CD8-positive, alpha-beta memory T cell (primary cell): ENCODE measurements at places on chromosomes 12 and 14.

GRCh38 chr12:104605685-104606084 lies 148.9 kb downstream of the CHST11 start:
- DNase-seq, result no peak

- DNase-seq, result no peak
These were observed 92.7 kb downstream of the MED13L start for GRCh38 chr12:116184763-116185162.

DNA sequence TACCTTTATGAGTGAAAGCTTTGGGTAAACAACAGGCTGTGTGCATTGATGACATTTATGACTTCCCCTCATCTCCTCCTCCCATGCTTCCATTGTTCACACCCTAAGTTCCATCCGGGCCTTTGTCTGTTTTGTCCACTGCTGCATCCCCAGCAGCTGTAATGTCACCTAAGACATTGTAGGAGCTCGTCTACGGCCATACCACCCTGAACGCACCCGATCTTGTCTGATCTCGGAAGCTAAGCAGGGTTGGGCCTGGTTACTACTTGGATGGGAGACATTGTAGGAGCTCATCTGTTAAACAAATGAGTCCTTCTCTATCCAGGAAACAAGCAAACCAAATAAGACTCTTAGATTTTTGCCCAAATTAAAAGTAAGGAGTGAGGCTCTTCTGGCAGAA lies 40.4 kb upstream of the SYCP3 start:
- DNase-seq, result no peak

DNA sequence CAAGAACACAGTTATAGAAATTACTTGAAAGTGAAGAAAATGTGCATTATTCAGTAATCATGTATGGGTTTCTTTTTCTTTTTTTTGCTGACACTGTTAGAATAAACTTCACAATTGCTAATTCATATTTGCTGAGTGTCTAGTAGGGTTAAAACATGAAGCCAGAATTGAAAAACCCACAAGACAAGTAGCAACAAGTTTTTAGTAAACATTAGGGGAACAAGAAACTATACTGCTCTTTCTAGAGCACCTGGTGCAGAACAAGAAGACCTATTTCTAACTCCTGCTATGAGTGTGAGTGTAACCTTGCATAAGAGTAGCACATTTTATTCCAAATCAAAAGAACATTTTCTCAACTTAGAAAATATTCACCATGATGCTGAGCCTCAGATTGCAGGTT lies 83.2 kb downstream of the ITPR2 start:
- DNase-seq, result no peak

DNA sequence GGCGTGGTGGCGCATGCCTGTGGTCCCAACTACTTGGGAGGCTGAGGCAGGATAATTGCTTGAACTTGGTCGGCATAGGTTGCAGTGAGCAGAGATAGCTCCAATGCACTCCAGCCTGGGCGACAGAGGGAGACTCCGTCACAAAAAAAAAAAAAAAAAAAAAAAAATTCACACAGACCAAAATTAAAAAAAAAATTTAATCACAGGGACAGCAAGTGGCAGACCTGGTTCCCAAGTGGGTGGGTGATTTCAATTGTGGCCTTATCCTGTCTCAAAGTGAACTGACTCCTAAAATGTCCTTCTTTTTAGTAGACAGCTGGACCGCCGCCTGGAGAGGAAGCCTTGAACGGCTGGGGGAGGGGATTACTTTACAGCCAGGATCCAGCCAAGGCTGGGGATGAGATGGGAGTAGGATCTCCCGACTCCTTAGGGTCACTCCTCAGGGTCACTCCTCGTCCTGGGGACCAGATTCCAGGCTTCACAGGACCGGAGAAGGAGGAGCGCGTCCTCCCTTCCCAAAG lies 1.5 kb upstream of the KCNH3 start:
- no peak for DNase-seq

- no peak for DNase-seq
These were observed 48.5 kb downstream of the CDC42BPB start for GRCh38 chr14:103008768-103009357.

DNA sequence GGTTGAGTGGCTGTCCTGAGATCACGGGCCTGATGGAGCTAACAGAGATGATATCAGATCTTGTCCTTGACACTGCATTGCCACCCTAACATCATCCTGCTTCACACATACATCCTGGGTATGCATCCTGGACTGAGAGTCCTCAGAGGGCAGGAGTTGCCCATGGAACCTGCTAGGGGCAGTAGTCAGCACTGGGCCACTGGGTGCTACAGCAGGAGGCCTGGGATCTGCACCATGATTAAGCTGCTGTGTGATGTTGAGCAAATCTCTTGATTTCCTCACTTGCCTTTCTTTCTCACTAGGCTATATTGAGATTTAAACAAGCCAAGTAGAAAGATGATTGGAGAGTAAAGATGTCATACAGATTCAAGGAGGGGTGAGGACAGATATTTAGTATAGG lies 22.1 kb upstream of the EIF4B start:
- no peak for DNase-seq

DNA sequence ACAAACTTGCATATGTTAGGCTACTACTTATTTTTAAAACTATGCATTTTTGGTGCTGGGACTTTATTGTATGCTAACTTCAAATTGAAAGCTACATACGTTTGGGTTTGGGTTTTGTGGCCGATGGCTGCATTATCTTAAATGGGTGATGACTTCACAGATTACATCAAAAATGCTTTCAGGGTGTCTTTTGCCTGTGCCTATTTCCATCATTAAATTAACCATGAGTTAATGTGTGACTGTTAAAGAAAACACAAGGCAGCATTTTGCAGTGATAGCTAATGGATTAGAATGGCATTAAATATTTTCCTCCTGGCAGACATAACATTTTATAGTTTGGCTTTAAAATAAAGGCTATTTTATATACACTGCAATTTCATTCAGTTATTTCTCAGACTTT lies 352.3 kb downstream of the EGLN3 start:
- no peak for DNase-seq

DNA sequence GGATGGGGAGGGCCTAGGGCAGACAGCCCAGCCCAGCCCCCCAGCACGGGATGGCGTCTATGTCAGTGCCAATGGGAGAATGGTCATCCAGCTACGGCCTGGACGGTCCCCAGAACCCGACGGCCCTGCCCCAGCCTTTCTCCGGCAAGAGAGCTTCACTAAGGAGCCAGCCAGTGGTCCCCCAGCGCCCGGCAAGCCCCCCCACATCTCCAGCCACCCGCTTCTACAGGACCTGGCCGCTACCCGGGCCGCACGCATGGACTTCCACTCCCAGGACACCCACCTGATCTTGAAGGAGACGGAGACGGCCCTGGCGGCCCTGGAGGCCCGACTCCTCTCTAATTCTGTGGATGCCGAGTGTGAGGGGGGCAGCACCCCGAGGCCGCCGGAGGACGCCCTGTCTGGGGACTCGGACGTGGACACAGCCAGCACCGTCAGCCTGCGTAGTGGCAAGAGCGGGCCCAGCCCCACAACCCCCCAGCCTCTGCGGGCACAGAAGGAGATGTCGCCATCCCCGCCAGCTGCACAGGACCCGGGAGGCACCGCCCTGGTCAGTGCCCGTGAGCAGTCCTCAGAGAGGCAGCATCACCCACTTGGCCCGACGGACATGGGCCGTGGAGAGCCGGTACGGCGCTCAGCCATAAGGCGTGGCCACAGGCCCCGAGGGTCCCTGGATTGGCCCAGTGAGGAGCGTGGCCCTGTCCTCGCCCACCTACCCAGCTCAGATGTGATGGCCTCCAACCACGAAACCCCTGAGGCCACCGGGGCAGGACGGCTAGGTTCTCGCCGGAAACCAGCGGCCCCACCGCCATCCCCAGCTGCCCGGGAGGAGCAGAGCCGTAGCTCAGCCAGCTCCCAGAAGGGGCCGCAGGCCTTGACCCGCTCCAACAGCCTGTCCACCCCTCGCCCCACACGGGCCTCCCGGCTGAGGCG lies 21.9 kb downstream of the CEP170B start:
- no peak for DNase-seq

DNA sequence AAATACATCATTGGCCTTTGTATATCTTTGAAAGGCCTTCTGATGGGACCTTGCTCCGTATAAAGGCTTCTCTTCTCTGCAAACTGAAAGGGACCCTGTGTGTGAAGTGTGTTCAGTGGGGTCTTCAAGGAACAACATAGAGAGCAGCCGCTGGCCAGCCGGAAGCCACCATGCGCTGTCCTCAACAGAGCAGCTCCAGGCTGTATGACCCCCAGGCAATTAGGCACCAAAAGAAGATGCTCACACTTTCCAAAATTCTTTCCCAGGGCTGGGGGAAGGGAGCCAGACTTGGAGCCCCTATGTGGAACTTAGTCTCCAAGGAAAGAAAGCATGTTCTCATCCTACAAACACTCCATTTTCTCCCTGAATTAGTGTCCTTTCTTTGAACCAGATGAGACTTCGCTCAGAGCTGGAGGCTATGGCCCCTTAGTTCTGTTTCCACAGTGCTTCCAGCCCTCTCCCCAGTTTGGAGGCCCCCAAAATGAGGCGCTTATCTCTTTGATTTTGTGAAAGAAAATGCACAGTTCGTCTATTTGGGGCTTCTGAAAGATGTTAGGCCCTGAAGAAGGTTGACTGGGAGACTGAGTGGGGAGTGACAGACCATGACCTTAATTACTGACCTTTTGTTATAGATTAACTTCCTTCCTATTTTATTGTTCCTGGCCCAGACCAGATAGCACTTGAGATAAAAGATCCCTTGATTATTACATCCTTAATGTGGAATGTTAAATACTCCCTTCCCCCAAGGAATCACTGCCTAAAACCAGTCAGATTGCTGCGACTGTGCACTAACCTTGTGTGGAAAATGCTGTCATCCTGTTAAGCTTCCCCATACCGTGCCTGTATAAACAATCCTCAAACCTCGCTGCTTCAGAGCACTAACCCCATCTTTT lies 128.3 kb upstream of the FGD4 start:
- no peak for DNase-seq

GRCh38 chr12:128155571-128155970 lies 111.4 kb upstream of the TMEM132C start:
- no peak for DNase-seq
